Activated CD4-positive, alpha-beta T cell treated with anti-CD3 and anti-CD28 coated beads for 48 hours (primary cell): ENCODE measurements at places on chromosomes 6 and 20.

GRCh38 chr6:42933205-42933604, 3.9 kb downstream of the CNPY3 start:
- DNase-seq = no peak

- DNase-seq = no peak
Measured at GRCh38 chr20:34345402-34345736, 17.7 kb upstream of the ITCH start.

- no peak for DNase-seq
Measured at GRCh38 chr6:15521582-15521981, 141.2 kb downstream of the DTNBP1 start.

DNA sequence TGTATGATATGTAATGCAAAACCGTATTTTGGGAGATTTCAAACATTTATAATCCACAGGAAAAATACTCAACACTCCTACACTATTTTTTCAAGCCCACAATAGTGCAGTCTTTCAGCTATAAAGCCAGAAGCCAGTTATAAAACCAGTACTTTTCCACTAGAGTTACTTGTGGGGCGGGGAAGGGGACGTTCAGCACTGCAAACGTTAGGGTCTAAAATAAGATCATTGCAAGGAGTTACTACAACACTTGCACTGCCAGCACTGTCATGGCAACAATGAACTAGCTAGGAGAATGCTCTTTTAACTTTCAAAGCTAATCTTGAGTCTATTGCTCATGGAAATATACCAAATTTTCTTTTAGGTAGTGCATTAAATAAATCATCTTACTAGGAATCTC, 14.7 kb downstream of the SESN1 start:
- no peak for DNase-seq
